AG04450 (cell line): ENCODE measurements at places on chromosomes 3 and 15.

DNA sequence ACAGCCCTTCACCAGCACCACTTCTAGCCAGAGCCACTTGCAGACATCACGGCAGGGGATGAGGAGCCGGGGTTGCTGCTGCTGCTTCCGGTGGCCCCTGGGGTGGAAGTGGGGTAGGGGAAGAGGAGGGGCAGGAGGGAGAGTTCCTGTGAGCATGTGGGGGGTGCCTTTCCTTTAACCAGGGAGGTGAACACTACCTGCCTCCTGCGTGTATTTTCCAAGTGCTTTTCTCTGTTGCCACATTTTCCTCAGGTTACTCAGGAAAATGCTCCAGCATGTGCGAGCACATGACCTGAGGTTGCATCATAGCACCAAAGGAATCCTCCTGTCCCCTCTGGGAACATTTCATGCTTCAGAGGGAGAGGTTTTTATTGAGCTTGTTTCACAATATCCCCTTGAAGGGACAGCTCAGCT lies 12.2 kb upstream of the SACM1L start:
- DNase-seq = no peak

- DNase-seq = no peak
Measured at GRCh38 chr15:39517122-39517855, 63.6 kb upstream of the THBS1 start.

DNA sequence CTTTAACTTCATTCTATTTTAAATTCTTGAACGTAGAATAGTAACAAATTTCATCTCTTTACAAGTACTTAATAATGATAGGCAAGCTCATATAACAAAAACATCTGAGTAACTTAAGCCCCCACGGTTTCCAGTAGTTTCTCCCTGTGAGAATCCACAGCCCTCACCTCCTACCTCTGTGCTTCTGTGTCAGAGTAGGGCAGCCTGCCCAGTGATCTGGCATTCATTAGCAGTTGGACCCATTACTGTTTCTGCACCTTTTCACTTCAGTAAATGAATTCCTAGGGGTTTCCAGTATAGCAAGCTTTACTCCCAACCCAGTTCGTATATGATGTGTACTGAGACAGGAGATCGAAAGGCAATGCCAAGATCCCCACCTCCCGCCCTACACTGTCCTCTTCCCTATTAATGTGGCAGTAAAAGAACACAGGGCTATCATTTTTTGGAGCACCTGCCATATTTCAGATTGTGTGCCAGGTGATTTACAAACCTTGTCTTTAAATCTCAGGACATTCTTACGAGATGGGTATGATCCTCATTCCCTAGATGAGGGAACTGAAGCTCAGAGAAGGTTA lies 40.8 kb downstream of the EIF2AK4 start:
- no peak for DNase-seq

- DNase-seq = no peak
Measured at GRCh38 chr15:25378501-25378901, 60.3 kb downstream of the UBE3A start.
